ENCODE measurements at places on chromosomes 1 and 21.

GRCh38 chr1:45545553-45546310 lies 4.9 kb upstream of the AKR1A1 start:
- DNase-seq = no peak

- no peak for DNase-seq
Measured at GRCh38 chr1:81708250-81708649, 92.5 kb upstream of the ADGRL2 start.

GRCh38 chr21:15929536-15929935 lies 199.8 kb downstream of the USP25 start:
- no peak for DNase-seq

DNA sequence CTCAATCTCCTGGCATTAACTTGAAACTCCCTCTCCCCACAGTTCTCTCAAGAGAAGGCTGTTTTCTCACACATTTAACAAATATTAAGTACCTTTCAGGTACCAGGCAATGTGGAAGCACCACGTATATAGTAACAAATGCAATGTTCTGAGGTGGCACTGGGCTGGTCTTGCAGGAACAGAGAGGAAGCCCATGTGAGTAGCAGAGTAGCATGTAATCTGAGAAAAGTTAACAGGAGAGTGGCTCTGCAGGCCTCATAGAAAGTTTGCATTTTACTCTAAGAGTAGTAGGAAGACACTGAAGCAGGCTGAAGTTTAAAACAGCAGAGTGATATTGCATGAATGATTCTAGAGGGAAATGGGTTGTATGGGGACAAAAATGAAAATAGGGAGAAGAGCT lies 21.0 kb downstream of the ZNF281 start:
- DNase-seq = no peak

DNA sequence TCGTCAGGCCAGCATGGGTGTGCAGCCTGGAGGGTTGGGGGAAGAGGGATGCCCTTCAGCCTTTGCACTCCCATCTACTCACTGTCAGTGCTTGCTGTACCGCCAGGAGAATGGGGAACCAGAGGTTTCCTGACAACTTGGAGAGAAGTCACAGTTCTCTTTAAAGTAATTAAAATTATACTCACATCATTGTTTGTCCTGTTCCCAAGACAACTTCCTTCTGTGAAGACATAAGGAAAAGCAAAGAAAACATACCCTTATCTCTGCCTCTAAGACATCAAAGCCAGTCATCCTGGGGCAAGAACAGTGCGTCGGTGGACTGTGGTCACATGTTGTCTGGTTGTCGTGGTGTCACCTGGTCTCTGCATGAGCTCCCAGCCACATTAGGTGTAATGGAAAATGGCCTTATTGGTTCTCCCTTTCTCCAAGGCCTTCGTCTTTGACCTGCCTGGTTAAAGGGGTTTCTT lies 17.6 kb downstream of the TRAF5 start:
- no peak for DNase-seq

- peak; percentile 64 for DNase-seq
Measured at GRCh38 chr1:153945131-153945794, 1.3 kb downstream of the DENND4B start.

DNA sequence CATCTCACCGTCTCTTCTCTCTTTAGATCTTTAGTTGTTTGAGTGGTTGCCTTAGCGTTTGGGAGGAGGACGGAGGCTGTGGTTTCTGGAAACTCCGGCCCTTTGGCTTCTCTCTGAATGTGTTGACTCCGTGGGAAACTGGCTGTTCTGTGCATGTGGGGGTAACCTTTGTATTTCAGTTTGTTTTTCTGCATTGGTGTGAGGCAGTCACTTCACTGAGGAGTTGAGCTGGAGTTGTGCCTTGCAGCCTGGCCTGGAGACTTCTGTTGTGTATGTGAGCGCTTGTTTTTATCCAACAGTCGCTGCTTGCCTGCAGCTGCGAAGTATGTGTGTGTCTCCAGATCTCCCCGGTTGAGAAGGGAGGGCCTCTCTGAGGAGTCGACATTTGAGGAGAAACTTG lies 33.6 kb downstream of the CLDN14 start:
- no peak for DNase-seq

- DNase-seq = no peak
Measured at GRCh38 chr1:201060586-201060985, 37.1 kb upstream of the KIF21B start.

DNA sequence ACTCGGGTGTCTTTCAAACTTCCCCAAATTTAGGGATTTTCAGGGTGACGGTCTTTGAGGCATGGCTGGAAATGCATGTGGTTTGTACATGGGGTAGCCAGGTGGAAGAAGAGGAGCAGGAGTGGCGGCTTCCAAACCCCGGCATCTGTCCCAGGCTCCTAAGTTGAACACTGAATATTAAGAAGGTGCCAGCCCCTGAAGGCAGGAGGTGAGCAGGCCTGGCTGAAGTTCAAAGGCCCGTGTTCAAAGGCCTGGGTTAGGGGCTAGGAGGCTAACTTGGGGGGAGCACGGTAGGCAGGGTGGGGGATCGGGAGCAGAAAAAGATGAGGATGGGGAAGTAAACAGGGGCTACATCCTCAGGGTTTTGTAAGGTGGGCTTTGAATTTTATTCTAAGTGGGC lies 42.8 kb downstream of the ELK4 start:
- no peak for DNase-seq

- DNase-seq = no peak
Measured at GRCh38 chr1:181483285-181484195, at the start of gene CACNA1E. Gene CACNA1E (plus strand): TSS chr1:181483517. CDS start chr1:181483745, 228 bp downstream.

GRCh38 chr1:27127419-27127818 lies 27.5 kb downstream of the SLC9A1 start:
- DNase-seq = no peak

DNA sequence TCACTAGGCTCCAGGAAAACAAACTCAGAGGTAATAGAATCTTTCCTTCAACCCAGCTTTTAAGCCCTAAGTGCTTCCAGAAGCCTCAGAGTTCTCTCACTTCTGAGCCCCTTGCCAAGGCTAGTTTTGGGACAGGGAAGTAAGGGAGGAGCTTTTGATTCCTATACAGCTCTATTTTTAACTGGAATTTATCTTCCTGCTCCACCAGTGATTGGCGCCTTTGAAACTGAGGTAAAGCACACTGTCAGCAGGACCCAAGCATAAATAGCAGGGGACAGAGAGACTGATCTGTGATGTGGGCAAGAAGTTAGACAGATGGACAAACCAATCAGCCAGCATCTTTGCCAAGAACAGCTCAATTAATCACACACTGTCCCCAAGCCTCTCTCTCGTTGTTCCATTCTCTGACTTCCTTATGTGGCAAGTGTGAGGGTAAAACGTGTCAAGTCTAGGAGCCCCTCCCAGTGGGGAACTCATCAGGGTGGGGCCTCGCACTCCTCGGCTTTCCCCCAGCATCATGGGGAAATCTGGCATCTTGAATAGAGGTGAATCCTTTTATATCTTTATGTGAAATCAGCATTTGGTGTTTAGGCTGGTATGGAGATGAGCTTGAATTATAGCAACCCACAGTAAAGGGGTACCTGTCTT lies 40.2 kb upstream of the MPZL1 start:
- DNase-seq = no peak

DNA sequence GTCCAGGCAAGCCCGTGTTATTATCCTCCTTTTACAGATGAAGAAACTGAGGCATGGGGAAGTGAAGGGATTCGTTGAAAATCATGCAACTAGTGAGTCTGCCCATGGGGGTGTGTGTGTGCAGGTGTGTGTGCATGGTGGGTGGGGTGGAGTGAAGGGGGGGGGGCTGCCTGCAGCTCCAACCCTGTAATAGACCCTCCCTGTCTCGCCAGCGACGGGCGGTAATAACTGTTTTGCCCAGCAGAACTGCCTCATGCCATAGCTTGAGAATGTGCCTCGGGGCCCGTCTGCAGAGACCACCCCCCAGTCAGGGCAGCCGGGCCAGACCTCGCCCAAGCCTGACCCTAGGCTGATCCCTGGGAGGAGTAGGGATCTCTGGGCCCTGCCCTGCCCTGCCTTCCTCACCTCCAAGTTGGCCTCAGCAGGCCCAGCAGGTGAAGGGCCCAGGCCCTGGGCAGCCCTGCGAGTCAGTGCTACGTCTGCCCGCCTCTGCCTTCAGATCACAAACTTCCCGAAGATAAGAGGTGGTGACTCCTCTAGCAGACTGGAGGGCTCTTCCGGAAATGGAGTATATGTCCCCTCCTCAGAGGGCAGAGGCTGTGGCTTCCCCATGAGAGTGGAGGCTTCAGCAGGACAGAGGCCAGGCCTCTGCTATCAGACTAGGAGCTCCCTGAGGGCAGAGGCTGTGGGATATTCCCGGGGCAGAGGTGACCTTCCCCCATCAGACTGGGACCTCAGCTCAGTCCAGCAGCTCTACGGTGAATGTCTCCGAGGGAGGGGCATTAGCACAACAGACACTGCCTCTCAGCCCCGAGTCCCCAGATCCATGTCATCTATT lies 15.7 kb upstream of the EPHA2 start:
- DNase-seq = no peak

- DNase-seq = no peak
Measured at GRCh38 chr1:200774311-200774710, 35.6 kb downstream of the CAMSAP2 start.
